T-cell (primary cell): ENCODE measurements at places on chromosomes 1 and 21.

DNA sequence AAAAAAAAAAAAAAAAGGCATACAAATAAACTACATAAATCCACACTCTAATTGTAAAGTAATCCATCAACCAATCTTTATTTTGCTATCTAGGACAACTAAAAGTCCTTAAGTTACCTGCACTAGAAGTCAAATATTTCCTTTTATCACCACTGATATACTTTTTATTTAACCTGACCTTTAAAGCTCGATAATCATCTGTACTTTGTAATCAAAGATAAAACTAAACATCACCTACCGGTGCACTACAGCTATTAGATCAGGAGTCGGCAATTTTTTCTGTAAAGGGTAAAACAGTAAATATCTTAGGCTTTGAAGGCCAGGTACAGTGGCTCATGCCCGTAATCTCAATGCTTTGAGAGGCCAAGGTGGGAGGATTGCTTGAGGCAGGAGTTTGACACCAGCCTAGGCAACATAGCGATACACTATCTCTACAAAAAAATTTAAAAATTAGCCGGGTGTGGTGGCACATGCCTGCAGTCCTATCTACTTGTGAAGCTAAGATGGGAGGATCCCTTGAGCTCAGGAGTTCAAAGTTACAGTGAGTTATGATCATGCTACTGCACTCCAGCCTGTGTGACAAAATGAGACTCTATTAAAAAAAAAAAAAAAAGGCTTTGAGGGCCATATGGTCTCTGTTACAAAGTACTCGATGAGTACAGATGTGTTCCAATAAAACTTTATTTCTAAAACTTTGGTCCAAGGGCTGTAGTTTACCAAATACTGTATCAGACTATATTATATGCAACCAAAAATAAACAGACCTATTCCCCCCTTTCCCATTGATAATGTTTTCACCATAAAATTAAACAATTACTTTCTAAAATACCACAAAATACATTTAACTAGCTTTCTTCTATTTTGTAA lies 47.1 kb downstream of the TESK2 start:
- H3K4me1 ChIP-seq: no peaks in the 10 kb centered on the region
- no peaks in the 10 kb centered on the region for H3K27me3 ChIP-seq
- no peak overlapping the region for H3K27ac ChIP-seq
- DNase-seq: no peak
- H3K4me3 ChIP-seq: no peak overlapping the region
- no peaks in the 10 kb centered on the region for H3K36me3 ChIP-seq

- H3K27me3 ChIP-seq: no peaks in the 10 kb centered on the region
- H3K4me1 ChIP-seq: no peaks in the 10 kb centered on the region
- no peak for DNase-seq
- no peak overlapping the region for H3K27ac ChIP-seq
- H3K4me3 ChIP-seq: no peak overlapping the region
- no peaks in the 10 kb centered on the region for H3K36me3 ChIP-seq
Measured at GRCh38 chr1:76948846-76949245, 81.6 kb downstream of the ST6GALNAC5 start.

DNA sequence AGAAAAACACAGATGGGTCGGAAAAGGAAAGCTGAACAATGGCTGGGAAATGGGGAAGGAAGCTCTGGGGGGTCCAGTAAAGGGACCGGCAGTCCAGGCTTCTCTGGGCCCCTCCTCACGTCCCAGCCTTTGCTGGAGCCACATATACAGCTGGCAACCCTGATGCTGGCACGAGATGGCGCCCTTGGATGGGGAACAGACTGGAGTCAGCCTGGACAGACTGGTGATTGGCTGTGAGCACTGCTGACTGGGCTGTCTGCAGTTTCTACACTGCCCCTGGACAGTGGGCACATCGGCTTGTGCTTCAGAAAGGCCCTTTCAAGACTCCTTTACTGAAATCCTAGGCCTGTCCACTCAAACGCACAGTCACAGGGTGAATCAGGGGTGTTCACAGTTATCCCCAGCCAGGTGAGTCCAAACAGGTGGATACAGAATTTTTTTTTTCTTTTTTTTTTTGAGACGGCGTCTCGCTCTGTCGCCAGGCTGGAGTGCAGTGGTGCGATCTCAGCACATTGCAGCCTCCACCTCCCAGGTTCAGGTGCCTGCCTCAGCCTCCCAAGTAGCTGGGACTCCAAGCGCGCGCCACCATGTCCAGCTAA lies 31.1 kb upstream of the ZBTB40 start:
- no peaks in the 10 kb centered on the region for H3K4me1 ChIP-seq
- H3K27me3 ChIP-seq: peaks cover 47% of the 10 kb centered on the region
- no peaks in the 10 kb centered on the region for H3K36me3 ChIP-seq
- DNase-seq: peak; percentile 35
- H3K4me3 ChIP-seq: no peak overlapping the region
- no peak overlapping the region for H3K27ac ChIP-seq

- H3K27me3 ChIP-seq: no peaks in the 10 kb centered on the region
- H3K4me3 ChIP-seq: no peak overlapping the region
- H3K27ac ChIP-seq: no peak overlapping the region
- H3K4me1 ChIP-seq: no peaks in the 10 kb centered on the region
- H3K36me3 ChIP-seq: no peaks in the 10 kb centered on the region
- DNase-seq: no peak
Measured at GRCh38 chr21:26914557-26914956, 52.3 kb downstream of the ADAMTS5 start.

- no peak overlapping the region for H3K4me3 ChIP-seq
- no peaks in the 10 kb centered on the region for H3K4me1 ChIP-seq
- H3K27me3 ChIP-seq: peaks cover 3% of the 10 kb centered on the region
- H3K27ac ChIP-seq: no peak overlapping the region
Measured at GRCh38 chr1:55358581-55358980, 143.4 kb upstream of the USP24 start.

- no peak overlapping the region for H3K27ac ChIP-seq
- H3K27me3 ChIP-seq: no peaks in the 10 kb centered on the region
- no peaks in the 10 kb centered on the region for H3K4me1 ChIP-seq
- DNase-seq: no peak
Measured at GRCh38 chr1:162901243-162901642, 40.3 kb upstream of the CCDC190 start.

DNA sequence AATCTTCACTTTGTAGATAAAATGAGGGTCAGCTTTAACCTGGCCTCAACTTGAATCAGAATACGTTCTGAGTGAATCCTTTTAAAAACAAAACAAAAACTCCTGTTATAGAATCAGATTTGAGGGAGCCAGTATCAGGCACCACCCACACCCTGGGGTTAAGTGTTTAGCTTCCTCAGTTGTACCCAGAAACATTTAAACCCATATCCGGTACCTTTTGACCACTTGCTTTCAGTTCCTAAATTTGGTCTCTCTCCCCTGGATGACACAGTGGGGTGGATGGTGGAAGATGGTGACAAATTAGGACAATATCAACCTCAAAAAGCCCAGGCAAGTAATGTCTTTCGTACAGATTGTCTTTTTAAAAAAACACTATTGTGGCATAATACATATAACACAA lies 10.4 kb downstream of the KLHDC7A start:
- no peak overlapping the region for H3K4me3 ChIP-seq
- no peaks in the 10 kb centered on the region for H3K4me1 ChIP-seq
- H3K36me3 ChIP-seq: no peaks in the 10 kb centered on the region
- no peak overlapping the region for H3K27ac ChIP-seq
- peaks cover 20% of the 10 kb centered on the region for H3K27me3 ChIP-seq

DNA sequence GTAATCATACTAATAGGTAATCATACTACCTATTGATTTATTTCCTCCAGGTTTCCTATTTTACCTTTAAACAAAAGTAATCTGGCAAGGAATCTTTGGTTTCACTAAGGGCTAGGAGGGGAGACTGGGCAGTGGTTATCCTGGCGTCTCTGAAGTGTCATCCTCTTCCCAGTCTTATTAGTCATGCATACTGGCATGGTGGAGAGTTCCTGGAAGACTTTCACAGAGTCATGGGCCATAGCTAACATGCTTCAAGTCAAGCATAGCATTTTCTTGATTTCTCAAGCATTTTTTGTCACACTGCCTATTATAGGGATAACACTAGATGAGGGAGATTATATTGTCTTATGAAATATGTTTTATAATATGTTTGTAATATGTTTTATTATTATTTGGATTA lies 64.0 kb upstream of the ASB17 start:
- H3K27me3 ChIP-seq: no peaks in the 10 kb centered on the region
- no peaks in the 10 kb centered on the region for H3K36me3 ChIP-seq
- H3K4me1 ChIP-seq: no peaks in the 10 kb centered on the region
- no peak overlapping the region for H3K27ac ChIP-seq
- no peak for DNase-seq

DNA sequence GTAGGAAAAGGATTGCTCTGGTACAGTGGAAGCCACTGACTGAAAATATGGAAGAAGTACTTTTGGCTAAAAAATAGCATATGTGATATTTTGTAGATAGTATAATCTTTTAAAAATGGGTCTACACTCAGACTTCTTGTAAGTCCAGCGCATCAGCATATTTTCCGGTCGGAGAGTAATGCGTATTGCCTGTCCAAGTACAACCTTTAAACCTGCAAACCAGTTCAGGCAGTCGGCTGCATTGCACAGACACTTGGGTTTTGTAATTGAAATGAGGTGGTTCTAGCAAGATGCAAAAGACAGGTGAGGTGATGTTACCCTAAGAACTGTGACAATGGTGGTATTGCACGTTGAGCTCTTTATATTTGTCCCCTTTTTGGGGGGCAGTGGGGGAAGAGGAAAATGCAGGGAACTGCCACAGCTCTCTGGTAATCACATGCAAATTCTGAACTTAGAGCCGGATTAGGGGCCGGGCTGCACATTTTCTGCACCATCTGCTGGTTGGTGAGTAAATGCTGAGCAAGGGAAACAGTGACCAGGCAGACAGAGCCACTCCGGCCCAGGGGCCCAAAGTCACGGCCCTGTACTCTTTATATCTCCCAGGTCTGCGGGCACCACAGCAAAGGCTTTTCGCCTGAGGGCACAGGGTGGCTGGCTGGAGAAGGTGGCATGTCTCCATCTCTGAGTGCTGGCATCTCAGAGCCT lies 2.3 kb downstream of the GPR137B start:
- H3K4me3 ChIP-seq: no peak overlapping the region
- DNase-seq: no peak
- peaks cover 53% of the 10 kb centered on the region for H3K4me1 ChIP-seq
- H3K27me3 ChIP-seq: peaks cover 10% of the 10 kb centered on the region
- H3K27ac ChIP-seq: no peak overlapping the region

- no peak overlapping the region for H3K4me3 ChIP-seq
- H3K4me1 ChIP-seq: no peaks in the 10 kb centered on the region
- no peak for DNase-seq
- H3K27me3 ChIP-seq: no peaks in the 10 kb centered on the region
- H3K36me3 ChIP-seq: no peaks in the 10 kb centered on the region
Measured at GRCh38 chr1:109722908-109723691, 11.0 kb downstream of the GSTM5 start.

GRCh38 chr1:76140227-76140626 lies 65.7 kb downstream of the ST6GALNAC3 start:
- no peaks in the 10 kb centered on the region for H3K36me3 ChIP-seq

DNA sequence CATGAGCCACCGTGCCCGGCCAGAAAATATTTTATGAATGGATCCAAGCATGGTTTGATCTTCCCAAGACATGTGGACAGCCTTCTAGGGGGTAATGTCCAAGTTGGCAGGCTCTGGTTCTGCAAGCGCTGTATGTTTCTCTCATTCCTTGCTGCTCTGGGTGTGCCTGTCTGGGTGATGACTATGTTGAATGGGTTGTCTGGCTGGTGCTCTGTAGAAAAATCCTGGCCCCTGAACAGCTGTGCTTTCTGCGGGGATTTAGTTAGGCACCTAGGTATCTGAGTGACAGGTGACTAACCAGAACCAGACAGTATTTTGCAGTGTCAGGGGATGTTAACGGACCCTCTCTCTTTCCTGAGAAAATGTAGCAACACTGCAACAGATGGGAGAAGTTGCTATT lies 14.1 kb downstream of the HUNK start:
- no peak overlapping the region for H3K27ac ChIP-seq
- peaks cover 3% of the 10 kb centered on the region for H3K27me3 ChIP-seq
- no peaks in the 10 kb centered on the region for H3K36me3 ChIP-seq
- H3K4me1 ChIP-seq: no peaks in the 10 kb centered on the region
- no peak overlapping the region for H3K4me3 ChIP-seq

GRCh38 chr1:70966018-70966638 lies 81.5 kb downstream of the PTGER3 start:
- no peak overlapping the region for H3K4me3 ChIP-seq
- no peaks in the 10 kb centered on the region for H3K27me3 ChIP-seq
- no peak for DNase-seq
- H3K36me3 ChIP-seq: no peaks in the 10 kb centered on the region

GRCh38 chr1:14182856-14183255 lies 415.6 kb upstream of the KAZN start:
- H3K27me3 ChIP-seq: no peaks in the 10 kb centered on the region
- no peak overlapping the region for H3K27ac ChIP-seq
- H3K36me3 ChIP-seq: no peaks in the 10 kb centered on the region
- H3K4me3 ChIP-seq: no peak overlapping the region
- DNase-seq: no peak
- H3K4me1 ChIP-seq: no peaks in the 10 kb centered on the region

GRCh38 chr1:153773096-153773921 lies 1.9 kb upstream of the SLC27A3 start:
- no peaks in the 10 kb centered on the region for H3K27me3 ChIP-seq
- peaks cover 43% of the 10 kb centered on the region for H3K4me1 ChIP-seq
- H3K4me3 ChIP-seq: no peak overlapping the region
- peaks cover 32% of the 10 kb centered on the region for H3K36me3 ChIP-seq
- DNase-seq: no peak
- no peak overlapping the region for H3K27ac ChIP-seq

DNA sequence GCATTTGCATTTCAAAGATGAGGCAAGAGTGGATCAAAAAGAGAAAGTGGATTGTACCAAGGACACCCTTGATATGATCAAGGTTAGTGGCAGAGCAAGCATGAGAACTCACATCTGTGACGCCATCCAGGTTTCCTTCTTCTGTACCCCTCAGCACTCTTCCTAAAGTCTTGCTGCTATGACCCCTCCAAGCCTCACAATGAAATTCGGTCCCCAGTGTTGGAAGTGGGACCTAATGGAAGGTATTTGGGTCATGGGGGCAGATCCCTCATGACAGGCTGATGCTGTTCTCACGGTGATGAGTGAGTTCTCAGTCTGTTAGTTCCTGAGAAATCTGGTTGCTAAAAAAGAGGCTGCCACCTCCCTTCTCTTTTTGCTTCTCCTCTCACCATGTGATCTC lies 86.4 kb downstream of the PGM1 start:
- no peaks in the 10 kb centered on the region for H3K27me3 ChIP-seq
- H3K27ac ChIP-seq: no peak overlapping the region

GRCh38 chr1:71908303-71908702 lies 374.0 kb downstream of the NEGR1 start:
- H3K27me3 ChIP-seq: no peaks in the 10 kb centered on the region
- H3K27ac ChIP-seq: no peak overlapping the region
- DNase-seq: no peak
- no peak overlapping the region for H3K4me3 ChIP-seq
- H3K4me1 ChIP-seq: no peaks in the 10 kb centered on the region
